ENCODE measurements at places on chromosomes 2 and 18.

DNA sequence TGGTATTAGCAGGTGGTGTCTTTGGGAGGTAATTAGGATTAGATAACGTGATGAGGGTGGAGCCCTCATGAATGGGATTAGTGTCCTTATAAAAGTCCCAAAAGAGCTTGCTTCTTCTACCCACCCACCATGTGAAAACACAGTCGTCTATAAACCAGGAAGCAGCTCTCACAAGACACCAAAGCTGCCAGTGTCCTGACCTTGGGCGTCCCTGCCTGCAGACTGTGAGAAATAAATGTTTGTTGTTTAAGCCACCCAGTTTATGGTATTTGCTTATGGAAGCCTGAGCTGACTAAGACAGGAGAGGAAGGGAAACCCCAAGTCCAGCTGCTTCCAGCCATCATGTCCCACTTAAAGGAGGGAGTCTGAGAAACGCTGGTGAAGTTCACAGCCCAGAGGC lies 13.6 kb downstream of the ADI1 start:
- DNase-seq = no peak

- no peak for DNase-seq
Measured at GRCh38 chr2:74499267-74499939, at the start of gene LBX2. TSS of gene LBX2 (minus strand) at chr2:74499603. CDS start at chr2:74499537, 66 bp downstream.

- no peak for DNase-seq
Measured at GRCh38 chr2:171615069-171615468, 72.2 kb upstream of the DYNC1I2 start.

GRCh38 chr2:102778260-102778659 lies 16.4 kb downstream of the TMEM182 start:
- DNase-seq = no peak

- peak; percentile 7 for DNase-seq
Measured at GRCh38 chr2:20877960-20878359, 55.1 kb upstream of the LDAH start.

DNA sequence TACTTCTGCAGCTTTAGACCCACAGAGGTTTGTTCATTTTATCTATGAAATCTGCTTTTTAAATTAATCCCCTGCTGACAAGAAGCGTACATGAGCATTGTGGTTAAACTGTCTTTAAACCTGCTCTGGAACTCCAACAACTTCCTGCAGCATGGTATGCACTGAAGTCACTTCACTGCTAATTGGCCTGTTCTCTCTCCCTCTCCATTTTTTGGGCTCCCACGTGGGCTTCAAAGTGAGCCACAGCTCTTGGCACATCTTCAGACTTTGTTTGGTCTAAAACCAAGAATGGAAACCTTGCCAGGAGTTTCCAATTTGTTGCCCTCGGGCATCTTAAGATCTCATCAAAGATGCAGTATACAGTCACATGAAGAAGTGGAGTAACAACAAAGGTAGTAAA lies 311.4 kb downstream of the LRRTM1 start:
- DNase-seq = no peak

- no peak for DNase-seq
Measured at GRCh38 chr2:67991456-67991855, 71.3 kb downstream of the C1D start.

DNA sequence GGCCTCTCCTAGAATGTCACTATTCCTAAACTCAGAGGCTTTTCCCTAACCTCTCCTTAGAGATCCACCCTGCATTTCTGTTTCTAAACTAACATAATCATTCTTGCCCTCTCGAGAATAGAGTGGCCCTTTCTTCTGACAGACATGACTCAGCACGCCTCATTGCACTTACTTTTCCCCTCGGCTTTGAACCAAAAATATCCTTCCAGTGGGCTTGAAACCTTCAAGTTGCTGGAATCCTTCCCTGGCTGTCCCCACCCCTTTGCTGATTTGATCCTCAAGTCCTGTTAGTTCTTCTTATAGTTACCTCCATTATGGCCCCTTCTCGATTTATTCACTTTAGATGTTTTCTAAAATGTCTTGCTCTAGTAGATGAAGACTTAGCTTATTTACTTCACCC lies 158.0 kb downstream of the LTBP1 start:
- DNase-seq = no peak

DNA sequence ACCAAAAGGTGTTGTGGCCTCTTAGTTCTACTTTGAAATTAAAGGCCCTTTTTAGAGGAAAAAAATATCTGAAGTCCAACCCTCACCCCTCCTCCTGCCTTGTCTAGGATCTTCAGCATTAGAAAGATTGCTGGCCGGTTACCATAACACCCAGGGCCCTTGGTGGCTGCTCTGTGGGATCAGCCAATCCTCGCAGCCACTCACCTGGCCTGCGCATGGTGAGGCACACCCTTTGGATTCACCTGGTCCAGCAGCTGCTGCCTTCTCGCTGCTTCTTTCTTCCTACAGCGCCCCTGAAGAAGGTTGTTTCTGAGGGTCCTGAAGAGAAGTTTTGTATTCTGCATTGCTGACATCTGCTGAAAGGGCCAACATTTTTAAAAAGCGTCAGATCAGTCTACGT lies 25.2 kb downstream of the DYTN start:
- DNase-seq = no peak

- DNase-seq = no peak
Measured at GRCh38 chr2:189406586-189407233, 34.6 kb upstream of the WDR75 start.

- no peak for DNase-seq
Measured at GRCh38 chr2:164719996-164720941, 99.0 kb upstream of the GRB14 start.

GRCh38 chr2:233387225-233387624 lies 32.9 kb downstream of the DGKD start:
- DNase-seq = no peak

DNA sequence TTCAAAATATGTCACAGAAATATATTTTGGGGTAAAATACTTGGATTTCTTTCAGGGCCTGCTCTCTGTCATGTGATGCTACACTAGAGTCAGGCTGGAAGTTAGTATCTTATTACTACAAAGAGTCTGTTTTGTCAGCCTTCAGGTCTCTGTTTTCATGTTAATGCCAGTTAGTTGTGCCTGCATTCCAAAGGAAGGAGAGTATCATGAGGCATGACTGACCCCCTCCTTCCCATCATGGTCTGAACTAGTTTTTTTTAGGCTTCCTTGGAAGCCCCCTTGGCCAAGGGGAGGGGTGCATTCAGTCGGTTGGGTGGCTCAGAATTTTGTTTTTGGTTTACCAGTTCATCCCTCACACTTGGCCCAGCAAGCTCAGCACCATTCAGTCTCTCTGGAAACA lies 318.0 kb downstream of the ALK start:
- DNase-seq = no peak

DNA sequence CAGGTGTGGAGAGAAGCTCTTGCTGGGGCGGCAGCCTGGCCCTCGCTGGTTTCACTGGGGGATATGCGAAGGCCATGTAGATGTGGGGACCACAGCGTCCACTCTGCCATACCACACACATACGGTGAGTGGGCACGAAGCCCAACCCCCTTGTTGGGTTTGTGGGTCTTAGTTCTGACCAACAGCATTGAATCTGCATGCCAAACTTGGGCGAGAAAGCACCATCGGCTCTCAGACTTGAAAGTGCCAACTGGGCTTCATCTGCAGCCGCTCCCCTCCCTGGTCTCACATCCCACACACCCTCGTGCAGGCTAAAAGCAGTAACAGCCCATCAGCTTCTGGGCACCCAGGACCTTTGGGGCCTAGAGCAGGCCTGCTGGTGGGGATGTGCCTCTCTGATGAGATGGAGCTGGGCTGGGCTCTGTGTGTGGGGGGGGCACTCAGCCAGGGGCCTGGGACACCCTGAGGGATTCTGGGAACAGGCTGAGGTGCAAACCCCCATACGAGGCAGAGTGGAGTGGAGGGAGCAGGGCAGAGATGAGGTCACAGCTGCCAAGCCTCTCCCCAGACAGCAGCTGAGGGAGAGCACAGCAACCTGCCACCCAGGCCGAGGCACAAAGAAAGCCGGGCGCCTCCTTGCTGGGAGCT lies 264.4 kb downstream of the TWIST2 start:
- DNase-seq = no peak

DNA sequence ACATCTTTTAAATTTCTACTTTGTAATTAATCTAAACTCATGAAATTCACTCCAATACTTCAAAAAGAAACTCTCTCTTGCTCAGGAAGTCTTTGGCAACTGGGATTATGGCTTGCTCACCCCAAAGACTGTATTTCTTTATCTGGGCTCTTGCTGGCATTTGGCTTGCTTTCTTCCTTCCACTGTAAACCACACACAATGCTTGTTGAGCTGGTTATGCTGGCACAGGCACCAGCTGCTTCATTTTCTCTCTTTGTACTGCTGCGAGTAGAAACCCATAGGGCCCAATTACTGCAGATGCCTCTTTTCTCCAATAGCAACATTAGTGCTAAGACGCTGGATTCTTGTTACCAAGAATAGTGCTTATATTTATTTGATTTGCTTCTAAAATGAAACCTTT lies 51.4 kb downstream of the SLC38A11 start:
- DNase-seq = no peak

- DNase-seq = no peak
Measured at GRCh38 chr18:79738581-79739439, 58.9 kb upstream of the KCNG2 start.

DNA sequence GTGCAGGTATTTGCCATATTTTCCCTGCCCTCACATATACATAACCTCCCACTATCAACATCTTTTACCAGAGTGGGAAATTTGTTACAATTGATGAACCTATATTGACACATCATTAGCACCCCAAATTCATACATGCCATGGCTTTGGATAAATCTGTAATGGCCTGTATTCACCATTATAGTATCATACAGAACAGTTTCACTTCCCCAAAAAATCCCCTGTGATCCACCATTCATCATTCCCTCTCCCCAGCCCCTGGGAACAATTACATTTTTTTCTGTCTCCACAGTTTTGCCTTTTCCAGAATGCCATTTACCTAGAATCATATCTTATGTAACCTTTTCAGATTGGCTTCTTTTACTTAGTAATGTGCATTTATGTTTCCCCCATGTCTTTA lies 494.5 kb downstream of the RNF144A start:
- no peak for DNase-seq

- DNase-seq = no peak
Measured at GRCh38 chr2:233323851-233324250, 16.2 kb downstream of the SAG start.

All from putamen (tissue), 1 donor.